ENCODE measurements at places on chromosomes 5 and 9. TPM values are rescaled to one million over a fixed set of nuclear protein-coding genes. Genes with fewer than 3 reads are reported as not detected.

TAL2 gene
- total RNA-seq, result 1.4 TPM

- no peak for ATAC-seq
Observed at GRCh38 chr5:1943481-1943880, 60.8 kb upstream of the IRX4 start.

C6 gene
- not detected for total RNA-seq

DNA sequence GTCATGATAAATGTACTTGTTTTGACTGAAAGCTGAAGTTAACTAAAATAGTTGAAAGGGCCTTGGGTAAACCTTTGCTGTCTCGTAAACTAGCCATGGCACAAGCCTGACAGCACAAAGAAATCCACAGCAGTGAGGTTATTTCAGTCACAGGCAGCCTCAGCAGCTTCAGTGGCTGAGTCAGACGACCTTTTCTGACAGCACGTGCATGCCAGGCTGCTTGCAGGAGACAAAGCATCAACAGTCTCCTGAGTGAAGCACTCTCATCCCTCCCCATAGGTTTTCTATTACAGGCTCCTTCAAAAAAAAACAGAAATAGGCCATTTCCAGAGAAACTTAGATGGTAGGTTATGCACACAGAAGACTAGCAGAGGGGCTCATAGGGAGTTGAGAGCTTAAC, 34.6 kb downstream of the OXCT1 start:
- ATAC-seq, result peak; percentile 100

PDE6A gene
- 0.50 TPM for total RNA-seq

SPAAR gene
- total RNA-seq, result not detected

SCGB3A2 gene
- not detected for total RNA-seq

FBP1 gene
- total RNA-seq, result 0.81 TPM

GRCh38 chr5:90802474-90803317, 244.1 kb downstream of the ADGRV1 start:
- no peak for ATAC-seq

DNA sequence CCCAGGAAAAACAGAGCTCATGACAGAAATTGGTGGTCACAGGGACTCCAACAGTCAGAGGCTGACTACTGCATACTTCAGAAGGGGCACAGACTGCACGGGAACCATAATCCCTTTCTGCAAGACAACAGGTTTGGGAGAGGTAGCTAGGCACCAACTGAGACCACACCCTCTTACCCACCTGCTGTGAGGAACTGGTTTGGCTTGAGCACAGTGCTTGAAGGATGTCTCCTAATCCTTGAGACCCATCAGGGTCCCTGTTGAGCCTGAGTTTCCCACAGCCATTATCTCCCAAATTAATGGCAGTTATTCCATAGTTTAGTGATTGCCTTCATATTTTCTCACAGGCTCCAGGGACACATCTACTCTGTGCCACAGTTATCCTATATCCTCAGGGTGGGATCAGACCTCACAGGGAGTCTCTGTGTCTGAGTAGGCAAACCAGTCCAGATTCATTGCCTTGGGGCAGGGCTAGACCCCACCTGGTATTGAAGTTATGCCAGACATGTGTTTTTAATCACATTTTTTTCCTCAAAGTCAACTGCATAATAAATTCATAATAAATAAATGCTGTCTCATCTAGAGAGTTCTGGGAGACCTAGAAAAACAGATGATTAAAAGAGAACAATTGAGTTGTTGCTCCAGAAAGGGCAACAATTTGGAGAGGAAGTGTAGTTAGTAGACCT, 9.3 kb upstream of the CAST start:
- ATAC-seq, result no peak

GRCh38 chr9:23556459-23556858, 269.6 kb downstream of the ELAVL2 start:
- no peak for ATAC-seq

CCDC192 gene
- total RNA-seq, result not detected

FRRS1L gene
- 22.3 TPM for total RNA-seq

DNA sequence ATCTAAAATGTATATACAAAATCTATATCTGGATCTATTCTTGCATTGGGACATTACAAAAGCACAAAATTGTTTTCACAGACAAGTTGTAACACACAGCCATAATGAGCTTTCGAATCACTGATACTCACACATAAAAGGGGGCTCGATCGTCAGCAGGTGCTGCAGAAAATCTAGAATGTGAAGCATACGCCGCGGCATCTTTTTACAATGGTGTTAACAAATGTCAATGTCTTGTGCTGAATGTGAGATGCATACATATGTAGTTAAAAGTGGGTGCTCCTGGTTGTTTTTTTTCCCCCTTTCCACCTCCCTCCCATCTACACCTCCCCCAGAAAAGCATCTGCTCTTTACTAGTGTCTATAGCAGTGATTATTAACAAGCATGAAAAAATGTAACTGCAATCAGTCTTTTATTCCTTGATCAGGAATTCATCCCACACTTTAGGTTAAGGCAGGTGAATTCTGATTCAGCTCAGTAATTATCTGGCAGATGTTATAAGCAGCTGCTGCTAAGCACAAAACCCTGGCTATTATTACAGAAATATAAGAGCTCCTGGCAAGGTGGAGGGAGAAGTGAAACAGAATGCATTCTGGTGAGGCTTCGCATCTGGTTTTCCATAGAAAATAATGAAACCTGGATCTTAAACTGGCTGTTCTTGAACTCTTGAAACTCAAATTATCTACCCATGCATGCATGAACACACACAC, 114.1 kb downstream of the MPDZ start:
- no peak for ATAC-seq

- ATAC-seq, result no peak
Observed at GRCh38 chr5:54889826-54890225, 95.6 kb downstream of the ESM1 start.

DNA sequence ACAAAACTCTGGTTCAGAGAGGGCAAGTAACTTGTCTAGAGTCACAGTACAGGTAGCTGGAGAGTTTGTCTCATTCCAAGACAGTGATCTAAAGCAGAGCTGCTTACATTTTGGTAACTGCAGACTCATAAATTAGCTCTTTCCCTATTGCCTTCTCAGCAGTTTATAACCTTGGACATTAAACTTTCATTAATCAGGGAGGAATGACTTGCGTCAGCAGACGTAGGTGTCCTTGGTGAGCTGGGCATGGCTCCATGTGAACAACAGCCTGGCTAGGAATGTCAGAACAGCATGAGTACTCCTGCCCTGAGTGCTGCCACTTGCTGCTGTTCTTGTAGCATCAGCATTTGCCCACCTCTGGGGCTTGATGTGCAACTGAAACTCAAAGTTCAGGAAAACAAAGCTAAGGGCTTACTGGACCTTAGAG, 2.2 kb upstream of the ALDOB start:
- ATAC-seq, result peak; percentile 62

SPATA31C1 gene
- total RNA-seq, result 0.08 TPM

TMEM252 gene
- total RNA-seq, result not detected

SEMA5A gene
- total RNA-seq, result 2.3 TPM
